ENCODE measurements at places on chromosomes 2 and 18.
A peak's percentile ranks its signal among the peaks of the same experiment; 100 is the strongest.

- DNase-seq = no peak
Measured at GRCh38 chr2:10225291-10226037, 77.2 kb upstream of the HPCAL1 start.

GRCh38 chr2:118954297-118955060 is 12.5 kb downstream of the MARCO start:
- DNase-seq = no peak

DNA sequence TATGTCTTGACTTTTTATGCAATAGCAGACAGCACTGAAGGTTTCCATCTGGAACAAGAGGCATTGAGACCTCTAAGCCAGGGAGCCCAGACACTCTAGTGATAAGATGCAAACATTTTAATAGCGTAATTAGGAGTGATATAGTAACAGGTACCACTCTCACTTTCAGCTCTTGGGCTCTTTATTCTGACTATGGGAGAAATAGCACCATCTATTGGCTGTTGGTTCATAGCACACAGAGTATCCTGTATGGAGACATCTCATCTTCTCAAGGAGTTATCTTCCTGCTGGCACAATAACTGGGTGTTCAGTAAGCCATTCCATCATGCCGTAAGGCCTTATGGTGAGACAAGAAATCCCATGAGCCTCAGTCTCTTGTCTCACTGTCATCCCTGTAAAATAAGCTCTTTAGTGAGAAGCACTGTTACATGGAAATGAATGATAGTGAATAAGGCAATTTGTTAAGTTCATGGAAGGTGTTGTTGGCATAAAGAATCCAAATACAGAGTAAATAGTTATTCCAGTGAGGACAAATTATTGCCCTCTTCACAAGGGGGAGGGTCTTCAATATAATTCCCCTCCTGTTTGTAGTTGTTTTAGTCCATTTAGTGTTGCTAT is 48.3 kb downstream of the THUMPD2 start:
- peak; percentile 56 for DNase-seq

DNA sequence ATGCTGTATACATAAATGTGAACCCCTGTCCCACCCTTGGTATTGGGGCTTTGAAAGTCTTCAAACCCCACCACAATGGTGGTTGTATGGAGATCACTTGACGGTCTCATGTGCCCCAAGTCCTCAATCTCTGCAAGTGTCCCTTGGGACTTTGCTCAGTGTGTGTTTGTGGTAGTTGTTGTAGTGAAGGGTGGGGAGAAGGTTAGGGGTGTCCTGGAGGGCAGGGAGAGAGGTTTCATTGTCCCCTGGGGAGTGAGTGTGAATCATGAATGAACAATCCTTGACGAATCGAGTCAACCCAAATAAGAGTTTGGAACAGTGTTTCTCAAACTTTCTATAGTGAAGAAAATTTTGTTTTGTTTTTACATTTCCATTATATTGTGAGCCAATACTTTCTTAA is 28.1 kb downstream of the COL4A3 start:
- no peak for DNase-seq

DNA sequence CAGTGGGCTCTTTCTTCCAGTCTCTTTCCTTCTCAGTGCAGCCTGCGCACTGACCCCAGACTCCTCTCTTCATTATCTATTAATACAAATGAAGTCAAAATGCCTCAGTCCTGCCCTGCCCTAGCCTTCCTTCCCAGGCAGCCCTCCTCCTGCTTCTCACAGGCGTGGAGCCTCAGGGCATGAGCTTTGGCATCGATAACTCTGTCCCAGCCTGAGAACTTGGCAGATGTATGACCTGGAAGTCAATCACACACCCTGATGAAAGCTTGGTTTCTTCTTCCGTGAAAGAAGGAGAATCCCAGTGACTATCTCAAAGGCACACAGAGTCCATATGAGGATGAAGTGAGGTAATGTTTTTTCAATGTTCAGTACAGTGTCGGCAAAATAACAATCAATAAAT is 600.7 kb upstream of the ID2 start:
- DNase-seq = no peak

GRCh38 chr2:105765415-105766299 is 20.9 kb downstream of the NCK2 start:
- DNase-seq = no peak

- DNase-seq = no peak
Measured at GRCh38 chr2:1350111-1350510, 63.2 kb upstream of the TPO start.

DNA sequence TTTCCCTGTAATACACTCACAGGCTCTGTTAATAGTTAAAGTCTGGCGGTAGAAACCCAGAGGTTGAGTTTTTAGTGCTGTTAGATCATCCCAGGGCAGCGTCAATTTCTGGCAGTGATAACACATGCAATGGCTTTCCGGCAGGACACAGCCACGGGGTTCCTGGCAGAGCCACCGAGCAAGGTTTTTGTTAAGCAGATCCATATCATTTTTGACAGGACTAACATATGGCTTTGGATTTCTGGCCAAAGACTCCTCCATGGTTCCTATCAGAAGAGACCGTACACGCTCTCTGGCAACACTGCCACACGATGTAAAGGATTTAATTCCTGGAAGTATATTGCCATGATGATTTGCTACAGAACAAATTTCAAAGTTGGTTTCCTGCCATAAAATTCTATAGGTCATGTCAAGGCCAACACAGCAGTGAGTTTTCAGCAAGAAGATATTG is 854.3 kb downstream of the LRRTM4 start:
- no peak for DNase-seq

GRCh38 chr2:24816884-24817283 is 23.7 kb downstream of the CENPO start:
- DNase-seq = no peak

DNA sequence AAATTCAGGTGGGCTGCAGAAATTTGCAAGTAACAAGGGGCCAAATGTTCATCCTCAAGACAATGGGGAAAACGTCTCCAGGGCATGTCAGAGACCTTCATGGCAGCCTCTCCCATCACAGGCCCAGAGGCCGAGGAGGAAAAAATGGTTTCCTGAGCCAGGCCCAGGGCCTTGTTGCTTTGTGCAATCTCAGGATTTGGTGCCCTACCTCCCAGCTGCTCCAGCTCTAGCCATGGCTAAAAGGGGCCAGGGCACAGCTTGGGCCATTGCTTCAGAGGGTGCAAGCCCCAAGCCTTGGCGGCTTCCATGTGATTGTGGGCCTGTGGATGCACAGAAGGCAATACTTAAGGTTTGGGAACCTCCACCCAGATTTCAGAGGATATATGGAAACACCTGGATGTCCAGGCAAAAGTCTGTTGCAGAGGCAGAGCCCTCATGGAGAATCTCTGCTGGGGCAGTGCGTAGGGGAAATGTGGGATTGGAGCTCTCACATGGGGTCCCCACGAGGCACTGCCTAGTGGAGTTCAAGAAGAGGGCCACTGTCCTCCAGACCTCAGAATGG is 29.2 kb downstream of the RPRD1A start:
- no peak for DNase-seq

DNA sequence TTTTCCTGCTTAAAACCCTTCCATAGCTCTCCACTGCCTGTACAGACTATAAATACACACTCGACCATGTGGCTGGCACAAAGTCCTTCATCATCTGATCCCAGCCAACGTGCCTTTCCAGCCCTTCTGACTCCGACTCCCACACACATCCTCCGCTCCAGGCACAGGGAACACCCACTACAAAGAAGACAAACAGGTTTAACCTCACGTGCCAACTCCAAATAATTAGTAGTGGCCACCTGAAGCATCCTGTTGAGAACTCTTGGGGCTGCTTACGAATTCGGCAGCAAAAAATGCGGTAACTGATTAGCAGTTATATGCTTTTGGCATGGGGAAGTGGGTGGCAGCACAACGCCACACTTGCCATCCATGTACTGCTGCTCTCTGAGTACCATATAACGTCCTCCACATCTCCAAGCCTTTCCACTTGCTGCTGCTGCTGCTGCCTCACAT is 12.1 kb downstream of the SPIRE1 start:
- DNase-seq = peak; percentile 41

- no peak for DNase-seq
Measured at GRCh38 chr2:159758686-159759085, 39.3 kb downstream of the CD302 start.

All from NCI-H82 (cell line).